ENCODE measurements at places on chromosomes 11 and 22. TPM values are rescaled to one million over a fixed set of nuclear protein-coding genes. Genes with fewer than 3 reads are reported as not detected.

Gene PDE2A
- 15.5 TPM for polyA plus RNA-seq

Gene TBX1
- polyA plus RNA-seq = 0.19 TPM

Gene CCDC73
- 0.36 TPM for polyA plus RNA-seq

Gene LUZP2
- 1.7 TPM for polyA plus RNA-seq

DNA sequence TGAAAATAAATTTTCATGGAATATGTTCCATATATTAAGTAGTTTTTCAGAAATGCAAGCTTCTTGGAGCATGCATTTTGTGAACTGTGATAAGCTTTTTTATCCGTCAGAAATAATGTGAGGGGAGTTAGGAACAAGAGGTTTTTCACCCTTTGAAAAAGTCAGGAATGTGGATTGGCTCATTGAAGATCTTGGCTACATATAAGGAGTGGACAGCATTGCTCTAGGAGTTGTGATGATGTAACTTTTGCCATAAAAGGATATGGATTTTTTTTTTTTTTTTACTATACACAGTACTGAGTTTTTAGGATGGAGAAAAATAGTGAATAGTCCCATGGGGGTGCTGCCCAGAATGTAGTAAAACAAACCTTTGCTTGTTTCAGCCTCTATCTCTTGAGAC is 180.2 kb downstream of the NAV2 start:
- DNase-seq = no peak

DNA sequence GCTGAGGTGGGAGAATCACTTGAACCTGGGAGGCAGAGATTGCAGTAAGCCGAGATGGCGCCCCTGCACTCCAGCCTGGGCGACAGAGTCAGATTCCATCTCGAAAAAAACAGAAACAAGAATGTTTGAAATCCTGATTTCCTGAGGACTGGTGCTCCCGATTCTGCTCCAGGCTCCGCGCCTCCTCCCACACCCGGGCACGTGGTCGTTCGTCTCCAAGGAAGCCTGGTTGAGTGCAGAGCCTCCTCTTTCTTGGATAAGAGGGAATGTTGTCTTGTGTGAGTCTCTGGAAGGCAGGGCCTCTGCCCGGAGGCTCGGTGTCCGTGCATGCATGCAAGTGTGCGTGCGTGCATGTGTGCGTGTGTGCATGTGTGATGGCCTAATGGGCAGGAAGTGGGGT is 30.1 kb downstream of the BRSK2 start:
- DNase-seq = no peak

DNA sequence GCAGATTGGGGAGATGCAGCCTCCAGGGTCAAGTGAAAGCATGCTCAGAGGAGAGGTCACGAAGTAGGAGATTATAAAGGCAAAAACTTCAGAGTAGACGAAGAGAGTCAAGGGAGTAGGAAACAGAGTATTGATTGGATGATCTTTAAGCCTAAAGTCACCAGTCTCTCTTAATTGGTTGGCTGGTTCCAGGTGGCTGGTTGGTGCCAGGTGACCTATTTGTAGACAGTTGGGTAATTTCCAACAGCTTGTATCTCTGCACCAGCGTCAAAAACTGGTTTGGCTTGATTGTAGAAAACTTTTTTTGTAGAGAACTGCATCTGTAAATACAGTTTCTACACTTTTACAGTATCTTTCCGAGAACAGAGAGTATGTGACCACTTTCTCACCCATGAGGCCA is 75.7 kb upstream of the CCDC90B start:
- no peak for DNase-seq

- DNase-seq = peak; percentile 54
Measured at GRCh38 chr11:86869966-86870570, 69.7 kb downstream of the PRSS23 start.

GRCh38 chr11:48017831-48018527 is 37.6 kb downstream of the PTPRJ start:
- DNase-seq = no peak

- no peak for DNase-seq
Measured at GRCh38 chr11:109818290-109818689, 274.9 kb upstream of the ZC3H12C start.

GRCh38 chr11:130129922-130130321 is 29.7 kb upstream of the ST14 start:
- no peak for DNase-seq

DNA sequence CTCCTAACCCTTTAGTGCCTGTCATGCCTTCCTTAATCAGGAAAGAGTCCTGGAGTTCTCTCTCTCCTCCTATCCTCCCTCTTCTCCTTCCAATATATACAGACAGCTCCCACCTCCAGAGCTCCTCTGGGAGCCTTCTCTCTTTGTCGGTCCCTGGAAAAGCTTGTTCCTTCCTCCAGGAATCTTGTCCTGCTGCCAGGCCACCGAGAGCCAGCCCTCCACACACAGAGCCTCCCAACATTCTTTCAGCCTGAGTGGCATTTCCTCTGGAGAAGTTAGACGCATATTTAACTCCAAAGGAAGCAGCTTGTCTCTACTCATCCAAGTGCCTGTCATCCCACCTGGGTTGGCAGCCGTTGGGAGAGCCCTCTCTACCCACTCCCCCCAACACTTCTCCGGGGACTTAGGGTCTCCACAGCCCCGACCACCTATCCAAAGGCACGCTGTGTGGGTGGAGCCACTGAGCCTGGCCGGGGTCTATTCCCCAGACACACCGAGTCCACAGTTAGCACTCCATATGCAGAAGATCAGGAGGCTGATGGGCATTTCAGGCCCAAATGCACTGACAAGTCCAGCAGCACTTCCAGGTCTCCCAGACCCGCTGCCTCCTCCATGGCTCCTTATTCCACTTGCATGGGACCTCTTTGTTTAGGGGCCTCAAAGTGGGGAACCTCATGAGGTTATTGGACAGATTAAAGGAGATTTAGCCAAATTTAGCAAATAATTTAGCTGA is 31.1 kb downstream of the DKK3 start:
- DNase-seq = peak; percentile 38

DNA sequence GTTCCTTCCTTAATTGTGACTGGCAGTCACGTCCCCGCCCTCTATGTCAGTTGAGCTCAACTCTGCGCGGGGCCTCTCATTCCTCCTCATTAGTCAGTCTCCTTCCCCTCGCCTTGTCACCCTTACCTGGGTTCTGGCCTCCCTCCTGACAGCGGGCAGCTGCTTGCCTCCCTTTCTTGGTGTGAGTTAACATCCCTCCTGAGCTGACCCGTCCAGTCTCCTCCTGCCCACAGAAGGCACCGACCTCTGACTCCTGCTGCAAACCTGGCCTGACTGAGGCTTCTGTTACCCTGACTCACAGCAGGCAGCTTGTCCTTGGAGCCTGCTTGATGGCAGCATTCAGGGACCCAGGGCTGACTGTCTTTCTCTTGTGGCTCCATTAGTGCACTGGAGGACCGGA is 45.2 kb downstream of the GRIK4 start:
- DNase-seq = no peak

GRCh38 chr11:97948793-97949192 is 1072.0 kb upstream of the CNTN5 start:
- no peak for DNase-seq

GRCh38 chr11:67639438-67639859 is at the start of gene TBX10:
TSS of gene TBX10 (minus strand) at chr11:67639763. CDS start at chr11:67639472, 291 bp downstream.
- DNase-seq = no peak

GRCh38 chr11:118883368-118884071 is at the start of gene CXCR5:
TSS of gene CXCR5 (plus strand) at chr11:118883892. CDS start at chr11:118883942, 50 bp downstream.
- DNase-seq = no peak

GRCh38 chr11:76088511-76088910 is 117.8 kb downstream of the WNT11 start:
- DNase-seq = no peak

DNA sequence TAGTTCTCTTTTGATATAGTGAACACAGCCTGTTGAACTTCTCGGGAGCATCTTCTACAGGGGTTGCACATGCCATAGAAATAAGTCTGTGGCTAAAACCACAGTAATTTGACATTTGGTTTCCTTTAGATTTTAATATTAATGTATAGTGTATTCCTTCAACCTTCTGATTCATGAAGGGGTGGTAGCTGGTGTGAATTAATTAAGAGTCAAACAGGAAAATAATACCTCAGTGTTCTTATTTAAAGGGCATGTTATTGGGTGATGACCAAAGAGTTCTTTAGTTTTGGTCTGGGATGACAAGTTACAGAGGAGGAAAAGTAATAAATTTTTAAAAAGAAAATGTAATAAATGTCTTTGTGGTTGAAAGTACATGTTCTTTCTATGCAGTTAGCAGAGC is 86.8 kb downstream of the PDHX start:
- no peak for DNase-seq

DNA sequence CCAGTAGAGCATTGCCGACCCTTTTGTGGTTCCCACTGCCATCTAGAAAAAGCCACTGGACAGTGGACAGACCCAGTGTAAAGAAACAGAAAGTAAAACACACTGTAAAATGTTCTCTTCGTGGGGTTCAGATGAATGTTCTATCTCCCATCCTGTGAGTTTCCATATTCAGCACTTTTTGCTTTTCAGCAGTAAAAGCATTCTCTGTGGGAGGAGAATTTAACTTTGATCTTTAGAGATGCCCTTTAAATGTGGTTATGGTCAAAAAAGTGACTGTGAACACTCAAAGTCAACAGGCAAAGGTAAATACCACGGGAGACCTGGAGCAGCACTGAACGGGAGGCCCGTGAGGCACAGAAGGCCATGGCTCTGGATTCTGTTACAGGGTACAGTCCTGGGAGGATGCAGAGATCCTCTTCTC is 53.9 kb downstream of the FLI1 start:
- DNase-seq = no peak

GRCh38 chr22:50376085-50376651 is 33.0 kb downstream of the PPP6R2 start:
- no peak for DNase-seq

GRCh38 chr11:58688789-58689503 is 42.8 kb downstream of the GLYAT start:
- no peak for DNase-seq

GRCh38 chr11:133993107-133993506 is 36.3 kb upstream of the IGSF9B start:
- no peak for DNase-seq

DNA sequence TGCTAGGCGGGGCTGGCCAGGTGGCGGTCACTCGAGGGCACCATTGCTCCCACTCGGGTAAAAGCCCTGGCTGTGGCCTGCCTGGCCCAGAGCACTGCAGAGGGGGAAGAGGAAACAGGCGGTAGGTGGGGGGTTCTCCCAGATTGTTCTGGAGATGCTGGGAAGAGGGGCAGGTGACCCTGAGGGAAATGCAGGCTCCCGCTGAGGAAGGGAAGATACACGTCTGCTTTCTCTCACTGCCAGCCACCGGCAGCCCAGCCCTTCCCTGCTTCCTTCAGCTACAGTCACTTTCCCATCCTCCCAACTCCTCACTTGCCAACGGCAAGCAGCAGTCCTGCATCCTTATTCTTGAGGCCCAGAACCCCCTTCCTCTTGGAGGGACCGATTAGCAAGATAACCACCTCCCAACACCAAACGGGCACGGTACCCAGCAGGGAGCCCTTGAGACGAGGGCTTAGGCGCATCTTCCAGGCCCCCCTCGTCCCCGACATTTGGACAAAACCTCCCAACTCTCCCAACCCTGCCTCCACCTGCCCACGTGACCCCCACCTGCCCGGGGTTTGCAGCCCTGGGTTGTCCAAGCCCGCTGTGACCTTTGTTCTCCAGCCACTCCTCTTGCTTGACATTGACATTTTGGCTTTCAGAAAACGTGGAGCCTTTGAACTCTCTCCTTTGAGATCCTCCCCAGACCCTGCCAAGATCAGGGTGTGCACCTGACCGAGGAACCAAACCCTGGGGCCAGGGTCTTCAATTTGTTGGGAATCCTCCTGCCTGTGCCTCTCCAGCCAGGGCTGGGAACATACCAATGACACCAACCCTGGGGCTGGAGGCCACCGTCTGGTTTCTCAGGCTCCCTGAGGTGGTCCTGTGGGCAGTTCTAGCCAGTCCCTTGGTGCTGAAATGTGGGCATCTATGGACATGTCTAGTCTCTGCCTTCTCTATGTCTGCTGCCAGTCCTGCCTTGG is 48.8 kb upstream of the TTLL12 start:
- no peak for DNase-seq

- no peak for DNase-seq
Measured at GRCh38 chr11:808427-809286, 1.1 kb upstream of the RPLP2 start.

DNA sequence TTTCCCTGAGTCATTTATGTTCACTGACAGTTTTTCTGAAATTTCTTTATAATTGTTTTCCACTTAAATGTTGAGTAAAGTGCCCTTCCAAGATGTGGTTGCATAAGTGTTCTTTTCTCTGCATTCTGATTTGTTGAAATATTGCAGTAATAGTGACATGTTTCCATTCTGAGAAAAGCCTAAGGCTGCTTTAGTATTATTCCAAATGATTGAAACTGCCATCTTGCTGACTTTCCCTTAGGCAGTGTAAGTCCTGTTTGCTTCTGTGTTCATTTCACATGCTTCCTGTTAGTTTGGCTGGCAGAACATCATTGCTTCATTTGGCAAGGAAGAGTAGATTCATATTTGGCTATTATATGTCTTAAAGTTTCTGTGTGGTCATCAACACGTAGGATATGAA is 146.5 kb downstream of the ELP4 start:
- DNase-seq = no peak

DNA sequence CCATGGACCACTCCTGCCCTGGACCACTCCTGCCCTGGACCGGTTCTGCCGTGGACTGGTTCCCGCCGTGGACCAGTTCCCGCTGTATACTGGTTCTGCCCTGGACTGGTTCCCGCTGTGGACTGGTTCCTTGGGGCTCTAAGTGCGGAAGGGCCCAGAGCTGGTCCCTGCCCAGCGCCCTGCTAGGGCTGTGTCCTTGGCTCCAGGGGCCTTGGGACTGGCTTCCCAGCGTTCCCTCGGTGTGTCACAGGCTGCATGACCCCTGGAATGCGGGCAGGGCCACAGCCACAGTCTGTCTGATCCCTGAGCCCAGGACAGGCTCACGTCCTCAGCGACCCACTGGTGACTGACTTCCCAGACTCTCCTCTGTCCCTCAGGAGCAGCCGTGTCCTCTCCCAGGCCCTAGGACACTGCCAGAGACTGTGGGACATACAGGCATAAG is 412.2 kb downstream of the TBC1D22A start:
- DNase-seq = no peak

DNA sequence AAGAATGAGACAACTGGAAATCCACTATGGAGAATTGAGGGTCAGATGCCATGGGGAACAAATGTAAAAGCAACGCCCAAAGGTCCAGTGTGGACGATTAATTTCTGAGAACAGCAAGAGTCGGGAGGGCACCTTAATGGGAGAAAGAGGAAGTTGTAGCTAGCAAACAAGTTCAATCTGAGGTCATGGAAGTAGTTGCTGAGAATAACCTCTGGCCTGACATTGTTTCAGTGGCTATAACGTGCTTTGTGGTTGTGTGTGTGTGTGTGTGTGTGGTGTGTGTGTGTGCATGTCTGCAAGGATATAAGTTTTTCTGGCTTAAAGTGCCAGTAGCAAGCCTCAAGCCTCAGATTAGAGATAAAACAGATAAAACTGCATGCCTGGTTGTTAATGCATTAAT is 1630.1 kb upstream of the TENM4 start:
- no peak for DNase-seq

GRCh38 chr11:76123248-76123647 is 83.1 kb downstream of the WNT11 start:
- DNase-seq = no peak

GRCh38 chr22:27139935-27140511 is 482.6 kb downstream of the MIAT start:
- no peak for DNase-seq

Data from right renal pelvis (tissue), 4 donors.